ENCODE measurements at places on chromosomes 3 and 15.

- no peak for DNase-seq
Measured at GRCh38 chr3:159237226-159237625, 435.4 kb downstream of the MFSD1 start.

GRCh38 chr3:73571238-73571794 is 53.4 kb downstream of the PDZRN3 start:
- no peak for DNase-seq

GRCh38 chr3:8540456-8540855 is 38.8 kb downstream of the LMCD1 start:
- DNase-seq, result no peak

- DNase-seq, result no peak
Measured at GRCh38 chr3:126354776-126355175, 2.4 kb downstream of the KLF15 start.

- DNase-seq, result no peak
Measured at GRCh38 chr15:99589801-99590200, 24.0 kb downstream of the MEF2A start.

DNA sequence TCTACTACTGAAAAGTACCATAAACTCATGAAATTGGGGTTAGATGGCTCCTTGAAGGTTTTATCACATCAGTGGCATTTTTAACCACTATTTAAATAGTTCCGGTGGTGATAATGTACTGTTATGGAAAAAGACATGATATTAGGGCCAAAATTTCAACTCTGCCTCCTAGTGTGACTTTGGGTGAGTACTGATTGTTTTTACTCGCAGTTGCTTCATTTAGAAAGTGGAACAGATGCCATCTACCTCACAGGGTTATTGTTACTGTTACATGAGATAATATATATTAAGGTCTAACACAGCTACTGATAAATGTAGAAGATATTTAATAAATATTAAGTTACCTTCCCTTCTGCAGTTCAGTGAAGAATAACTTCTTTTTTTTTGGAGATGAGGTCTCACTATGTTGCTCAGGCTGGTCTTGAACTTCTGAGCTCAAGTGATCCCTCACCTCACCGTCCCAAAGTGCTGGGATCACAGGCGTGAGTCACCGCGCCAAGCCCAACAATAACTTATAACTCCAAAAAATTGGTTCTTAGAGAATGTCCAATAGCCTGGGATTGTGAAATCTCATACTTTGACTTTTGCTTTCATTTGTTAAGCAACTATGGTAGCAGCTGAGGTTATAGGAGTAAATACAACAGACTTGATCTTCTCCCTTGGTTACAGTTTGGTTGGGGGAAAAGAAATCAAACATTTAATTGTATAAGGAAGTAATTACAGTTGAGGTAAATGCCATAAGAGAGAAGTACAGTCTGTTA is 48.3 kb downstream of the MEF2A start:
- no peak for DNase-seq

GRCh38 chr3:98004721-98005120 is 30.4 kb downstream of the GABRR3 start:
- no peak for DNase-seq

DNA sequence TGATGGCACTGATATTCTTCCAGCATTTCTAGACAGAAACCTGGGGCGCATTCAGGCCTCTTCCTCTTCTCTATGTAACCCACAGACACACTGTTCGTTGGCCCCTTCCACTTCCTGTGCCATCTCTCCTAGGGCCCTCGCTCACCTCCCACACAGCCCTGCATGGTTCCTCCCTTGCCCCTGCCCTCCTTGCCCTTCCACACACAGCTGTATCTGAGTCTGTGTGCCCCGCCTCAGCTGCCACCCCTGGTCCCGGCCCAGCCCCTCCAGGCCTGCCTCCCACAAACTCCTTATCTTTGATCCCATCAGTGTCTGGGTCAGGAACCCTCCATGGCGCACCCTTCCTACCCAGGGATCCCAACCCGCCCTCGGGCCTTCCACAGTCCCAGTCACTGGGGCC is 37.9 kb downstream of the RAB6B start:
- no peak for DNase-seq

GRCh38 chr3:124352149-124352539 is 360.2 kb upstream of the ROPN1 start:
- DNase-seq, result no peak

DNA sequence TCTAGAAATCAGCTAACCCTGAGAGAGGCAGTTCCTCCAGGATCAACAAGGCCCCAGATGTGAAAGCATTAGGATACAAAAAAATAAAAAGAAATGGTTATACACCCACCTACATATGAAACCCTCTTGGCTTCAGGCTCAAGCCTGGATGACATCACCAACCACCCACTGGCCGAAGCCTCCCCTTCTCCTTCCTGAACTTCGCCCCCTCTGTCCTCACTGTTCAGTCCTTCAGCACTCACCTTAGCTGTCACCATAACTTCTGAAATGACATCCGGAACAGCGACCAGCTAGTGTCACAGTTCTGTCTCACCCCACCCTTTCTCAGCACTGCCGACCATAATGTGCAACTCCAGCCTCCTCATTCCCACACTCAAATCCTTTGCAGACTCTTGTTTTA is 98.7 kb downstream of the PLCH1 start:
- no peak for DNase-seq
